ENCODE measurements at places on chromosomes 7 and 10. TPM values are rescaled to one million over a fixed set of nuclear protein-coding genes. Genes with fewer than 3 reads are reported as not detected.

DNA sequence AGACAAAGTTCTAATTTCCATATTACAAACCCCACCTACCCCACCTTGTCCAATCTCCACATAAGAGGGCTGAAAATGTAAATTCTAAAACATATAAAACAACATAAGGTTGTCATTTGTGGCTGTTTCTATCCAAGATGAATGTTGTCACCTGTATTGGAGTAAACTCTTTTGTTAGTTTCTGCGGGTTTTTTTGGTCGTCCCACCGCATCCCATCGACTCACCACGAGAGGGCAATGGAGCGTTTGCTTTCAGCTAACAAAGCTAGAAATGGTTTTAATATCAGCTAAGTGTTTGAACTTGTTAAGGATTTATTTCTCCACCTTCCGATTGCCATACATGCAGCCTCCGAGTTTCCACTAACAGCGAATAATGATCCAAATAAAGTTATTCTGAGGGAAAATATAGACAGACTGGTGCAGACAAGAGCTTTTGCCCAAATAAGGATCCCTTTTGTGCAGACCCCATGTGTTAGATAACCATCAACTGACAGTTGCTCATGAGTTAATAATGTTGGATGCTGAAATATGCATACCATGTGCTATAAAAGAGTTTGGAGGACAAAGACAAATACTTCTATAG is 137.2 kb downstream of the ARID5B start:
- no peak for DNase-seq

- DNase-seq: no peak
Measured at GRCh38 chr10:100980711-100981110, 6.6 kb downstream of the MRPL43 start.

GRCh38 chr7:79837915-79838314 is 296.7 kb upstream of the GNAI1 start:
- DNase-seq: no peak

DNA sequence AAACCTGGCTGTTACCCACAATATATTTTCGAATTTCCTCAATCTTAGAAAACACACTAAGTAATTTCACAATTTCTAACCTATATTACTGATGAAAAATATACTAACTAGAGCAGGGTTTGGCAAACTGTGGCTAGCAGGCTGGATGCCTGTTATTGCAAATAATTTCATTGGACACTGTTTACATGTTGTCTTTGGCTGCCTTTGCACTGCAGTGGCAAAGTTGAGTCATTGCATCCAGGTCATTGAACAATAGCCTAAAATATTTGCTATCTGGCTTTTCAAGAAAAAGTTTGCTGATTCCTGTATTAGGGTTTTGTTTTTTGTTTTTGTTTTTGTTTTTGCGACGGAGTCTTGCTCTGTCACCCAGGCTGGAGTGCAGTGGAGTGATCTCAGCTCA is 47.2 kb downstream of the KIF11 start:
- DNase-seq: no peak

DNA sequence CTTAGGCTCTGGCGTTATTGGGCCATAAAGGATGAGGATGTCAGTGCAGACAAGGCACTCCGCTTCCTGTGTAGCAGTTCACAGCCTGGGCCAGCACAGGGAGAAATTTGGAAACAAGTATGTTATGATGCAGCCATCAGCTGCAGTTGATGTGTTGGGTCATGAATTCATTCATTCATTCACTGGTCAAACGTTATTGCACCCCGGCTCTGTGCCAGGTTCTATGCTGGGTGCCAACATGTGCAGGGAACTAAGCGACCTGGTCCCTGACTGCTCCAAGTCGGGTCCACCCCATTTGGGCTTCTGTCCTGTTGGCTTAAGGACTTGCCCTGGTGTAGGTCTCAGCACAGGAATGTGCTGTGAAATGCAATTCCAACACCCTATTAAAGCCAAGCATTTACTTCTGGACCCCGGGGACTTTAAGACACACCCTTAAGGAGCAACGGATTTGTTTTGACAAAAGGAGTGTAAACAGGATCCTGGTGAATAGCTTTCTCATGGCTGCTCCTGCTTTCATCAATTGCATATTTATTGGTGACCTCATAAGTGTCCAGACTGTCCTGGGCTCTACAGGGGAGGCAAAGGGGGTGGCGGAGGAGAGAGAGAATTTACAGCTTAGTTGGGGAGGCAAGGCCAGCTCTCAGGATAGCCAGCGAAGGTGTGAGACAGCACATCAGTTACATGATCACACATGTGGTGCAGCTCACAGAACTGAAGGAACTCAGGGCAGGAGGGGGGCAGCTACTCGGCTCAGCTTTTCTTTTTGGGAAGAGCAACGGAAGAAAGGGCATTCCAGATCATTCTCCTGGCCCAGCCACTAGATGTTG is 158.6 kb downstream of the GRK5 start:
- DNase-seq: no peak

- peak; percentile 42 for DNase-seq
Measured at GRCh38 chr10:30284865-30285594, 64.0 kb downstream of the MTPAP start.

GRCh38 chr7:53229202-53229601 is 193.8 kb downstream of the POM121L12 start:
- DNase-seq: no peak

DNA sequence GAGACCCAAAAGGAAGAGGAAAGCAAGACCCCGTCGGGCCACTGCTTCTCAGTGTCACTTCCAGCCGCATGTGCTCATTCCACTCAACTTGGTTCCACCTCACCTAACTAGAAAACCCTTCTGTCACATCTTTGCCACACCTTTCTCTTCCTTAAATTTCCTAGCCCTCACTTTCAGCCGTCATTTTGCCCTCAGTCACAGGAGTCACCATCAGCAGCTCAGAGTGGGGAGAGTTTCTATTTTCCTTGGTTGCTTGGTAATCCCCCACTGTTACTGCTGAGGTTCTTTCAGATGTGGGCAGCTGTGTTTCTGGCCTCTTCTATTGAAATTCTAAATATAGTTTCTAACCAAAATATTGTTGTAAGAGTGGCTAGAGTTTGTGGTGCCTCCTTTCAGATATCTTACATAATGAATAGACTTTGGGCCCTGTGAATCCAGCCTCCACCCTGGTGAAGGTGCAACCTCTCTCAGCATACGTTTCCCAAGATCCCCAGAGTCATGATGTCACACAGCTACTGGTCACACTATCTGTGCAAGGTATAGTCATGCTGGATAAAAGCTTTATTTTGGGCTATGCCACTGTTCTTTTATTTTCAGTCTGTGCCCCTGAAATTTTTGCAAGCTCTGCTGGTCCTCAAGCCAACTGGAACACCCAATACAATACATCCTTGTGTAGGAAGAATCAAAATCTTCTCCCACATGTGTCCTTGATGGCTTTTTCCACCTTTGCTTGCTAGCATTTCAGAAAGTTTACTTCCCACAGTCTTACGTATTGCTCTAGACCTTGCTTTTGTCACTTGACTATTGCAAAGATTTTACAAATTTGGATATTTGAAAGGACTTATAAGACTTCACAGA is 9.2 kb downstream of the AGBL3 start:
- DNase-seq: peak; percentile 87

Gene MYL10
- polyA plus RNA-seq: not detected

Gene C7orf33
- not detected for polyA plus RNA-seq

Gene TMEM196
- polyA plus RNA-seq: not detected

Gene C10orf88
- 10.2 TPM for polyA plus RNA-seq

Gene MXI1
- polyA plus RNA-seq: 0.50 TPM

Gene COBL
- polyA plus RNA-seq: not detected

Data from GM12878 (cell line).